ENCODE measurements at places on chromosomes 13 and 19.
A peak's percentile ranks its signal among the peaks of the same experiment; 100 is the strongest.

DNA sequence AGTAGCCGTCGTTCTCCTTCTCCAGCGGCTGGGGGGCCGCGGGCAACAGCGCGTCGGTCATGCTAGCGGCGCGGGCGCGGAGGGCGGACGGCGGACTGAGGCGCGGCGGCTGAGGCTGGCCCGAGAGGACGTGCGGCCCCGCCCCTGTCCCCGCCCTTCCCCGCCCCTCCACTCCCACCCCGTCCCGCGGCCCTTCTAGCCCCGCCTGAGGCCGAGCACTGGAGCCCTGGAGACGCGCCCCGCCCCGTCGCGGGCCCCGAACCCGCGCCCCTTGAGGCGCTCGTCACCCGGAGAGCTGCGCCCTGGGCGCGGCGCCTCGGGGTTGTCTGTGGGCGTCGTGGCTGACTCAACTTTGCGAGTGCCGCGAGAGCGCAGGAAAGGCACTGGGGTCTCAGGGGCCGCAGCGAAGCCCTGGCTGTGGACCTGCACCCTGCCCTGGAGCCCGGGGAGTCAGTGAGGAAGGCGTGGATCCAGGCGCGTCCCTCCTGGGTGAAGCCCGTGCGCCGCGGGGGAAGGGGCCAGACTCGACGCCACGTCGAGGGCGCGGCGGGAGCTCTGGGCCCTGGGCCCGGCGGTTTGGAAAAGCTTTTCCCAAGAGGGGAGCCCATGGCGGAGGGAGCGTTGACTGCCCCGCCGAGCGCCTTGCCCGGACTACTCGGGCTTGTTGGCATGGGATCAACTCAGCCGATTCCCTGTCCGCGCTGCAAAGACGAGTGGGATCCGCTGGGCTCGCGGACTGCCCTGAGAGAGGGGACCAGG, at the start of gene RHPN2:
Gene RHPN2 (minus strand): TSS at position 97 of the 759 bp plus-strand sequence. CDS start 36 bp downstream, at position 61.
- H3K4me3 ChIP-seq = peak within 1 kb of the TSS; percentile 69
- no peaks in the 10 kb centered on the region for H3K36me3 ChIP-seq
- DNase-seq = peak; percentile 91
- H3K27me3 ChIP-seq = no peaks in the 10 kb centered on the region

DNA sequence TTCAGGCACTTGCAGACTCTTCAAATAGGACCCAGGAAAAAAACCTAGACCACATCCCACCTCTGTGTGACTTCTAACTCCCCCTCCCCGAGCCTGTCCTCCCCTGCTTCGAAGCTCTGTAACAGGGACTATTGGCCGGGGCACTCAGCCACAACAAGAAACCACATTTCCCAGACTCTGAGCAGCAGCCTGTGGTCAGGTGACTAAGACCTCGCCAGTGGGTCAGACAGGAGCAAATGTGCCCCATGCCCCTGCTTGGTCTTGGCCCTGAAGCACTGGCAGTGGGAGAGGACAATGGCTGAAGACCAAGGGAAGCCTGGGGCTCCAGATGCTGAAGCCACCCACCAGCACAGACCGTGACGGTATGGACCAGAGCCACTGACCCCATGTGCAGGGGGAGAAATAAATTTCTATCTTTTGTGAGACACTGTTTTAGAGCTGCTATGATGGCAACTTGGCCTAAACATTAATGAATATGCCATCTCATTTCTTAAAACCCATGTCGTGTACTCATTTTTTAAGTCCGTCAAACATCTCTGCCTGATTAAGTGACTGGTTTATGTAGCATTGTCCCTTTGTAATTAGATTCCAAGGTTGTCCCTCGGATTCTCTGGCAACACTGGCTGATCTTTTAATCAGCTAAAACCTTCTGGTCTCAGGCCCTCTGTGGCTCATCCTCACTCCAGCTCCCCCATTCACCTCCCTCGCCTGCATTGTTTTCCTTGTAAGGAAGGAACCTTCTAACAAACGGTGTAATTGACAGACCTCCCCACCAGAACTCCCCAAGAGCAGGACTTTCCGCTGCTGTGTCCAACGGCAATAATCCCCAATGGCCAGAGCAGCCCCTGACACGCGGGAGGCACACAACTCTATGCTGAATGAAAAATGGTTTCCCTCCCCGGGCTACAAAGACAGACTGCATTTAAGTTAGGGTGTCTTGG, 98.4 kb downstream of the STK24 start:
- H3K36me3 ChIP-seq = peaks cover 6% of the 10 kb centered on the region
- H3K4me3 ChIP-seq = no peak overlapping the region
- H3K4me1 ChIP-seq = no peaks in the 10 kb centered on the region

DNA sequence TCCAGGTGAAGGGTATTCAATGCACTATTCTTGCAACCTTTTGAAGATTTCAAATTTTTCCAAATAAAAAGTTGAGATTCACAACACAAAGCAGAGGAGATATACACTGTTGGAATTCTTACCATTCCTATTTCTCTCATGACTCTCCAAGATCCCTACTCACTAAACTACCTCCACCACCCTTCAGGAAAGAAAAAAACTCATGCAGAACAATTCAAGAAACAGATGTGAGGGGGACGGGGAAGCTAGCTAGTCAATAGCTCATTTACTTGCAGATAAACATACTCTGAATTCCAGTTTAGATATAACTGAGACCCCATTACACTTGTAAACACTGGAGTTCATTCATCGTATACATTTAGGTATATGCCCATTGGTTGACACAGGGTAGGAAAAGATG, 90.0 kb upstream of the SERP2 start:
- H3K27ac ChIP-seq = no peak overlapping the region
- no peak for DNase-seq
- H3K4me1 ChIP-seq = peaks cover 32% of the 10 kb centered on the region
- H3K27me3 ChIP-seq = no peaks in the 10 kb centered on the region
- H3K4me3 ChIP-seq = no peak overlapping the region

DNA sequence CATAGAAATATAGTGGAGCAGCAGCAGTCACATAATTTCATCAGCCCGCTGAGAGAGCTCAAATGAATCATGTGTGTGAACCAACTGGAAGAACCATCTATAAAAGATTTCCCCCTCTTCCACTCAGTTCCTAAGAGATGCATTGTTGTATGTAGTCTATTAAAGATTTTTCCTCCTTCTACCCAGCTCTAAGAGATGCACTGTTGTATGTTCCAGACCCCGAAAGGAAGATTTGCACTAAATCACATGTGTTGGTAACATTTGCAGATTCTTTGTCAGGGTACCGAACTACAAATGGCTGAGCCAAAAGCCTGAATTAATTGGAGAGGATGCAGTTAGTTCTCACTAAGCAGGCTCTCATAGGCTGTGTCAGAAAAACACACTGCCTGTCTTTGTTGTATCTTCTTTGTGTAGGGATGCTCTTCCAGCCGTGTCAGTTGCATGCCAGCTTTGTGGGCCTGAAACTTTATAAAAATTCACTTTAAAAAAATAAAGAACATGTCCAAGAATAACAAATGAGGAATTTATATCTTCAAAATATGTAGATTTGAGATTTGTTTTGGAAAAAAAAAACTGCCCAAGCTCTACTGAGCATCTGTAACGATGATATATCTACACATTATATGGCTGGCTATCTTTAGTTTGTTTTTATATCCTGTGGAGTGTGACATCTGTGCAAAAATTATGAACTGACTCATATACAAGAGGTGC, 223.1 kb downstream of the MZT1 start:
- H3K27ac ChIP-seq = no peak overlapping the region
- H3K4me3 ChIP-seq = no peak overlapping the region
- no peaks in the 10 kb centered on the region for H3K27me3 ChIP-seq
- no peaks in the 10 kb centered on the region for H3K36me3 ChIP-seq

DNA sequence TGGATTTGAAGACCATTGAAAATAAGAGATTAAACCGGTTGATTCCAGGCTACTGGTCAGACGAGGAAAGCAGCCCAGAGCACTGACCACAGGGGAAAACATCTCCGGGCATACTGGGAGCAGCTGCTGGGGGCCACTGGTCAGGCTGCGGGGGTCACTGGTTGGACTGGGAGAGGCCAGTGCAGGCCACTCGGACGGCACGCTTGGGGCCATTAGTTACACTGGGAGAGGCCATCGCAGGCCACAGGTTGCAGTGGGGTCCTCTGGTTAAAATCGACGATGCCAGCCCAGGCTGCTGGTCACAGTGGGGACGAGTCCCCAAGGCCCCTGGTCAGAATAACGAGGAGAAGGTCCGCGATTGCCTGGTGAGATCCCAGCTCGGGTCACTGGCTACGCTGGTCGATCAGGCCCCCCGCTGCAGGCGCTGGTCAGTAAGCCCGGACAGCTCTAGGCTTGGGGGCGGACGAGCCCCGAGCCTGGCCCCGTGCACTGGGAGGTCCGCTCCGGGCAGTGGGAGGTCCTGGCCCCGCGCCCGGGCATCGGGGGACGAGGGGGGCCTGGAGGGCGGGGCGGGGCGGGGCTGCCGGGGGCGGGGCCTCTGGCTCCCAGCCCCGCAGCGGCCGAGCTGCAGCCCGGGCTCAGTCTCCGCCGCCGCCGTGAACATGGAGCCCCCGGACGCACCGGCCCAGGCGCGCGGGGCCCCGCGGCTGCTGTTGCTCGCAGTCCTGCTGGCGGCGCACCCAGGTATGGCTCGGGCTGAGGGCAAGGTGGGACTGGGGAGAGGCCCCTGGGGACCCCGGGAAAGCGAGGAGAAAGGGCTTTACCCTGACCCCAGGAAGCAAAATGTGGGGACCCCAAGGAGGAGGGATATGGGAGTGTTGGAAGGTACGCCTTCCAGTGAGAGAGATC, at the start of gene BCAM:
Gene BCAM (plus strand): TSS at position 641 of the 909 bp plus-strand sequence. CDS start 22 bp downstream, at position 663.
- no peak for DNase-seq
- H3K4me3 ChIP-seq = no peak within 1 kb of the TSS
- no peaks in the 10 kb centered on the region for H3K27me3 ChIP-seq
- H3K27ac ChIP-seq = no peak within 1 kb of the TSS
